ENCODE measurements at places on chromosomes 2 and 18. TPM values are rescaled to one million over a fixed set of nuclear protein-coding genes. Genes with fewer than 3 reads are reported as not detected.
A peak's percentile ranks its signal among the peaks of the same experiment; 100 is the strongest.

- peak; percentile 41 for DNase-seq
These were observed 14.9 kb upstream of the IL1R2 start for GRCh38 chr2:101976891-101977290.

DNA sequence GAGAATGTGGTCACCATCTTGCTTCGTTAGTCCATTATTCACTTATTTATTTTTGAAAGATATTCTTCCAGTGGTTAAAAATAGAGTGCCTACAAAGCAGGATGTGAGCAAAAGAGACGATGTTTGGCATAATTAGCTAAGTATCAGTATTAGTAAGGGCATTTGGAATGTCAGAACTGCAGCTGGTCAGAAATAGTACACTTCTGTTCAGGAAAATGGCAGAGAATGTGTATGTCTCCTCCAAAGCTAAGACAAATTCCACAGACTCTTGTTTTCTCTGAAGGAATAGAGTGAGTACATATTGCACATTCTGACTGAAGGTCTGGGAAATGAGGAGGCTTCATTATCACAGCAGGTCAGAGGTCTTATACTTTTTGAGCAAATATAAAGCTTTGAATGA, 209.0 kb downstream of the L3MBTL4 start:
- no peak for DNase-seq

The SNED1 gene
- 63.7 TPM for total RNA-seq

The PSMD14 gene
- 198 TPM for total RNA-seq

The SEMA4F gene
- 7.1 TPM for total RNA-seq

All from RPMI7951 (cell line).